Activated naive CD8-positive, alpha-beta T cell treated with anti-CD3 and anti-CD28 coated beads, Interleukin-2, amount 50 U/mL, for 24 hours (primary cell): ENCODE measurements at places on chromosomes 2 and 18.
A peak's percentile ranks its signal among the peaks of the same experiment; 100 is the strongest.

GRCh38 chr2:29235411-29235810, 120.2 kb downstream of the CLIP4 start:
- H3K27ac ChIP-seq: no peak overlapping the region
- H3K4me1 ChIP-seq: no peaks in the 10 kb centered on the region
- H3K4me3 ChIP-seq: no peak overlapping the region
- no peak for DNase-seq
- no peaks in the 10 kb centered on the region for H3K36me3 ChIP-seq
- peaks cover 11% of the 10 kb centered on the region for H3K27me3 ChIP-seq

- H3K4me3 ChIP-seq: no peak overlapping the region
- no peaks in the 10 kb centered on the region for H3K36me3 ChIP-seq
- no peak overlapping the region for H3K27ac ChIP-seq
- H3K27me3 ChIP-seq: peaks cover 2% of the 10 kb centered on the region
Observed at GRCh38 chr2:128765811-128766210, 447.1 kb upstream of the HS6ST1 start.

DNA sequence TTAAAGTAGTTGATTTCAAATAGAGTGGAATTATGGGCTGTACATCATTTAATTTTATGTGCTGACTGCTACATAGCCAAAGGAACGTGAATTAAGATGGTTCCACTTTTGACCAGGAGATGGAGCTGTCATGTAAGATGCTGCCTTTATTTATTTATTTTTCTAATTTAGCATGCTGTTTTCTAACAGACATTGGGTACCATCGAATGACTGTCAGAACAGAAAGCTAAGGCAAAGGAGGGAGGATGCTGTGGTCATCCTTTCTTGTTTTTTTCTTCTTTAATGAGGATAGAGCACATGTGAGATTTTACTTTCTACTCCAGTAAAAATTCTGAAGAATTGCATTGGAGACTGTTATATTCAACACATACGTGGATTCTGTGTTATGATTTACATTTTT, at the start of gene SCN2A:
SCN2A (plus strand) TSS at position 185 of the 400 bp plus-strand sequence. CDS start 56,410 bp downstream, outside the sequence.
- no peak for DNase-seq
- no peak within 1 kb of the TSS for H3K27ac ChIP-seq
- H3K36me3 ChIP-seq: no peaks in the 10 kb centered on the region
- H3K4me1 ChIP-seq: no peaks in the 10 kb centered on the region
- no peak within 1 kb of the TSS for H3K4me3 ChIP-seq

DNA sequence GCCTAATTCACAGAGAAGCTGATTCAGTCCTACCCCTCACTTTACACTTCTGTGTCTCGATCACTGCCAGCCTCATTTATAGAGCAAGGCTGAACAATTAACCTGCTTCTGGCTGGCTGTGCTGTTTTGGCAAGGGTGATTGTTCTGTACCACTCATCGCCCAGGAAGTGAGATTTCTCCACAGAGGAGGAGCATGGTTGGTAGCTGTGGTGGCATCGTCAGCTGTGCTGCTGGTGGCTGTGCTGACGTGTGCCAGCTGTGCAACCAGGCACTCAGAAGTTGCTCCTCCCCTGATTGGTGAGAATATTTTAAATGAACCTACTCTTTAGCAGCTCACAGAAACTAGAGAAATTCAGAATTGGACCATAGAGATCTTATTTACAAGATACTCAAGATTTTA, 158.3 kb downstream of the EML6 start:
- no peaks in the 10 kb centered on the region for H3K4me1 ChIP-seq
- no peak overlapping the region for H3K4me3 ChIP-seq
- no peaks in the 10 kb centered on the region for H3K27me3 ChIP-seq
- DNase-seq: no peak

GRCh38 chr18:31483396-31483795, 14.6 kb upstream of the DSG2 start:
- no peak overlapping the region for H3K4me3 ChIP-seq
- no peak for DNase-seq
- no peaks in the 10 kb centered on the region for H3K4me1 ChIP-seq
- no peaks in the 10 kb centered on the region for H3K36me3 ChIP-seq

DNA sequence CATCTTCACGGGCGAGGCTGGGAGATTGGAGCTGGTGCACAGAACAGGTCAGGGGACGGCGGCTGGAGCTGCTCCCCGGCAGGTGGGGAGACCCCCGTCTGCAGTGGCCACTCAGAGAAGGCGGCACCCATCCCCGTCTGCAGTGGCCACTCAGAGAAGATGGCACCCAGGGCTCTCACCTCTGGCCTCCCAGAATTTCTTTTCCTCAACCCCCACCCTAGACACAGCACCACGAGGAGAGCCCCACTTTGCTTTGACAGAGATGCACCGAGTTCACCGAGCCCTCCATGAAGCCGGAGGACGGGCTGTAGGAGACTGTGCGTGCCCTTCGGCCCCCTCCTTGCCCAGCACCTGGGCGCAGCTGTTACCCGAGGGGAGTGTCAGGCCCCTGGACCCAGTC, 201.6 kb upstream of the SALL3 start:
- H3K27me3 ChIP-seq: no peaks in the 10 kb centered on the region
- no peaks in the 10 kb centered on the region for H3K4me1 ChIP-seq
- no peak overlapping the region for H3K27ac ChIP-seq
- no peak for DNase-seq

DNA sequence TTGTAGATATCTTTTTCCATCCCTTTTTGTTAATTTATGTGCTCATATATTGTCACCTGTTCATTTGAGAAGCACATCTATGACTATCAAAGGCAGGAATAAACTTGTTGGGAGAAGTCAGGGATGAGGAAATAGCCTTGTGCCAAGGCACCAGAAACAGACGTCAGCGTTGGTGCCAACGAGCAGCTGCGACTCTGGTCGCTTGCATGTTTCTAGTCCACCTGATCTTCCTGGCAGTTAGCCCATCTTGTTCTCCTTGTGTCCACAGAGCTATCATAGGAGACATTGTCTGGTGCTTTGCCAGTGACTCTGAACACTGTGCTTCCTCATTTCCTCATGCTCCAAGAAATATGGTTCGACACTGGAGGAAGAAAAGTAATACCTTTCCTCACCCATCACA, 374.4 kb downstream of the PTPRM start:
- no peak for DNase-seq
- H3K27me3 ChIP-seq: no peaks in the 10 kb centered on the region
- no peak overlapping the region for H3K27ac ChIP-seq
- H3K4me3 ChIP-seq: no peak overlapping the region

DNA sequence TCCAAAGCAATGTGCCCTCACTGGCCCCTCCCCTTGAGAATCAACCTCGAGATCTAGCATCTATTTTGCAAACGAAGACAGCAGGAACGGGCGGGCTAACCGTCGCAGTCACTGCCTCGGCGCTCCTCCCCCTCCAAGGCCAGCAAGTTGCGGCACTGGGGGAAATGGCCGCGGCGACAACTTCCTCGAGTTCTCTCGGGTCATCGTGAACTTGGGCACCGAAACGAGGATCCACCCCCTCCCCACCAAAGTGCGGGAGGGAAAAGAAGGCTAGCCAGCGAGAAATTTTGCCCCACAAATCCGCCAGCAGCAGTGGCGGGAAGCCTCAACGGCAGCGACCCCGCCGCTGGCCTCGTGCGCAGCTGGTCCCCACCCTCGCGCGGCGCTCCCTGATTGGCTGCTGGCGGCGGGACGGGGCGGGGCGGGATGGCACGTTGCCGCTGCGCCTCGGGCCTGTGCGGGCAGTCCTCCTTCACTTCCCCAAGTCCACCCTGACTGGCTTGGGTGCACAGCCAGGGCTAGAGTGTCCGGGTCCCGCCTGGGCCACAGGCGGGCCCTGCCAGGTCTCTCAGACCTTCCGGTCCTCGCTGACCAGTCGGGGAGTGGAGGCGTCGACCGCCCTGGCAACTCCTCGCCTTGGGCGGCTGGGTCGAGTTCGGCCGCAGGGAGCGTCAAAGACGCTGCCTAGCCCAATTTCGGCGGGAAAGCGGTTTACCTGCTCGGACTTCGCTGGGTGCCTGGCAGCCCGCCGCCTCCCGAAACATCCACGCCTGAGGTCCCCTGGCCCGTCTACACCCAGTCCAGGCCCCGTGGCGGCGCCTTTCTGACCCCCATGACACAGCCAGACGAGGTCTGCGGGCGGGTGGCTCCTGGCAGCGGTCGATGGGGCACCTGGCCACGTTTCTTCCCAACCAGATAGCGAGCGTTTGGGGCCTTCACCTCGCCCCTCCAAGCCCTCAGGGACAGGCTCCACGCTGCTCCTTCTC, at the start of gene BOLL:
BOLL (minus strand) TSS at position 364 of the 986 bp plus-strand sequence. CDS start 3,469 bp downstream, outside the sequence.
- peaks cover 2% of the 10 kb centered on the region for H3K4me1 ChIP-seq
- no peak for DNase-seq
- H3K36me3 ChIP-seq: no peaks in the 10 kb centered on the region
- H3K4me3 ChIP-seq: peak within 1 kb of the TSS; percentile 74
- peaks cover 22% of the 10 kb centered on the region for H3K27me3 ChIP-seq
- no peak within 1 kb of the TSS for H3K27ac ChIP-seq

- H3K4me3 ChIP-seq: no peak overlapping the region
- H3K4me1 ChIP-seq: no peaks in the 10 kb centered on the region
- no peaks in the 10 kb centered on the region for H3K36me3 ChIP-seq
- no peaks in the 10 kb centered on the region for H3K27me3 ChIP-seq
Observed at GRCh38 chr18:55743133-55743532, 155.1 kb upstream of the TCF4 start.

GRCh38 chr2:40178171-40178778, 273.6 kb downstream of the SLC8A1 start:
- H3K4me3 ChIP-seq: no peak overlapping the region
- no peak overlapping the region for H3K27ac ChIP-seq
- H3K27me3 ChIP-seq: no peaks in the 10 kb centered on the region
- no peak for DNase-seq
- H3K36me3 ChIP-seq: no peaks in the 10 kb centered on the region
- no peaks in the 10 kb centered on the region for H3K4me1 ChIP-seq

- H3K36me3 ChIP-seq: no peaks in the 10 kb centered on the region
- H3K27ac ChIP-seq: no peak overlapping the region
- peaks cover 10% of the 10 kb centered on the region for H3K4me1 ChIP-seq
Observed at GRCh38 chr2:20443276-20443920, 3.5 kb upstream of the RHOB start.

- H3K27me3 ChIP-seq: no peaks in the 10 kb centered on the region
- H3K27ac ChIP-seq: no peak overlapping the region
- no peak overlapping the region for H3K4me3 ChIP-seq
Observed at GRCh38 chr18:74918276-74918790, 290.6 kb downstream of the PTGR3 start.

- no peak for DNase-seq
- H3K36me3 ChIP-seq: peaks cover 1% of the 10 kb centered on the region
- no peak overlapping the region for H3K4me3 ChIP-seq
- no peaks in the 10 kb centered on the region for H3K27me3 ChIP-seq
- H3K27ac ChIP-seq: no peak overlapping the region
Observed at GRCh38 chr2:188117706-188118105, 174.0 kb upstream of the GULP1 start.

DNA sequence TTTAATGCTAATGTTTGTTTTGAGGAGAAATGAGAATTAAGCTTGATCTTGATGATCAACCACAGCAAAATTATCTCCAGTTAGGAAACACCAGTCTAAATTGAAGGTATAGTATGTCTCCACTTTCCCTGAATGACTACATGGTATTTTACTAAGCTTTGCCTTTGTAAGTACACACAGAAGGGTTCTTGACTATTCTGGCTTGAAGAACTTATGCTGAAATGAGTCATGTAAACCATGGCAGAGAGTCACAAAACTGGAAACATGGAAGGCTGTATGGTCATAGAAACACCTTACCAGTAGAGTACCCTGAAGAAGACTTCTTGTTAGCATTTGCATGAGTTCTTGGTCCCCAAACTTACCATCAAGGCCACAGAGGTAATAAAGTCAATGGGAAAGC, 250.5 kb downstream of the SLC8A1 start:
- H3K4me3 ChIP-seq: no peak overlapping the region
- no peaks in the 10 kb centered on the region for H3K27me3 ChIP-seq
- H3K27ac ChIP-seq: no peak overlapping the region
- no peak for DNase-seq
